Lung (tissue), 17 donors: ENCODE measurements at places on chromosomes 4 and X.

GRCh38 chrX:119686087-119686691 lies 6.8 kb downstream of the SEPTIN6 start:
- DNase-seq, result peak; percentile 81

DNA sequence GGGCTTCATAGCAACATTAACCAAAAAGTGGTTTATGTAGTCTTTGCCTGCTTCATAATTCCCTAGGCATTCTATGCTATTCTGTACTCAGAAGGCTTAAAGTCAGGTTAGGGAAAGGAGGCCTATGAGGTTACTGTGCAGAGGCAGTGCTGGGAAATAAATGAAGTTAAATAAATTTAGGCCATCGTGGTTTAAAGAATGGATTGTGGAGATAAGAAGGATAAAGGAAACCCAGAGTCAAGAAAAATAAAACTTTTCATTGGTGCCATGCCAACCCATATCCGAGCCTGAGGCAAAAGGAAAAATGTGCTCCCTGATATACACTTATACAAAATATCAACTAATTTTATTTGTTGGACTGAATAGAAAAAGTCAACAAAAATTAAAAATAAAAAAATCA lies 70.2 kb downstream of the AR start:
- no peak for DNase-seq

GRCh38 chr4:53019485-53020382 lies 157.6 kb downstream of the RASL11B start:
- no peak for DNase-seq

DNA sequence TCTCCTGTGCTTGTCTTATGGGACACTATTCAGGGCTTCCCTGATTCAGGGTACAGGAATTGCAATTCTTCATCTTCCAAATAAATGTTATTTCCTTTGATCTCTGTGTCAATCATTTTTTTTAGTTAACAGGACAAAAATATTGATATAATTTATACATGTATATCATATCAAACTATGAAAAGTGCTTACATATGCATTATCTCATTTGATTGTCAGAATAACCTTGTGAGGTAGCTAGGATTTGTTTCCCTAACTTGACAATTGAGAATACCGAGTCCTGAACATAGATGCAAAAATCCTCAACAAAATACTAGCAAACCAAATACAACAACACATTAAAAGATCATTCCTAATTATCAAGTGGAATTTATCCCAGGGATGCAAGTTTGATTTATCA lies 11.5 kb upstream of the SERPINA7 start:
- DNase-seq, result no peak

GRCh38 chrX:40154853-40155588 lies 57.3 kb upstream of the BCOR start:
- DNase-seq, result peak; percentile 87

DNA sequence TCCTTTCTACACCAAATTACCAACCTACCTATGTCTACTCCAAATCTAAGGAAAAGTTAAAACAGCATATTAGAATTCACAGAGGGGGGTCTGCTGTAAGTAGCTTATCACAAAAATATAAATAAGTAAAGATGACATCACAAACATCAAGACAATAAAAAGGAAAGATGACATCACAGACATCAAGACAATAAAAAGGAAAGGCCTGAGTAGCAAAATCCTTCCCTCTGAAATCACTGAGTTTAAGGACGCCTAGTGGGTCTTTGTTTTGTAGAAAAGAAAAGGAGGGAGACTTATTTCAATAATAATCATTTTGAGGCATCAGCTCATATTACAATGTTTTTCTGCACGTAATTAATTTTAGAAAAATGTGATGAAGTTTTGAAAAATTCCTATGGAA lies 707.0 kb upstream of the GRID2 start:
- no peak for DNase-seq

GRCh38 chrX:134813697-134814096 lies 155.4 kb upstream of the PLAC1 start:
- no peak for DNase-seq

DNA sequence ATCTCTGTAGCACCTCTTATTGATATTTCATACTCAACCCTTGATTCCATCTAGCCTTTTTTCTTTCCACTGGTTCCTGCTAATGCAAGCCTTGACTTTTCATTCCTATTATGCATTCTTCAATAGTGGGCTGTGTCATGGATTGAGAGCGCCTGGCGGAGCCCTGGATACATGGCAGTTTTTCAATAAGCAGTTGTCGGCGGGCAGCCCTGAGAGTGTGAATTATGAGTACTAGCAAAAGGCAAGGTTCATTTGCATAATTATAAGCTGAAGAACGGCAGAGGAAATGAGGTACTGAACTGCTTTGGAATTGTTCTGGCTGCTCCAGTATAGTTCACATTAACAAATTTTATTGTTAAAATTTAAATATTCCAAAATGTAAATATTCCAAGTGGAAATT lies 339.7 kb upstream of the VCX start:
- DNase-seq, result no peak

DNA sequence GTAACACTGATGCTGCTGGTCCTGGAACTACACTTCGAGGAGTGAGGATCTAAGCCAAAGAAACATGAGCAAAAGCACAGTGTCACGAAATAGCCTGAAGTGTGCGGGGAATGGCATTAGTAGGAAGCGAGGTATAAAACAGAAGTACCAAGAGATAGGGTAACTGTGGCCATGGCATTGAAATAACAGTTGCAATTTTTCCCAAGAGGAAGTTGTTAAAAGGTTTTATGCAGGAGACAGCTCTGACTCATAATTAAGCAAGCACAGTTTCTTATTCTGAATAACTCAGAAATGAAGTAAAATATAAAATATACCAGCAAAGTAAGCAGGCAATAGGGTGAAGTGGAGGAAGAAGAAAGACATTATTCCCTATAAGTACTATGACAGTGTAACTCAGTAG lies 90.3 kb upstream of the TMEM150C start:
- no peak for DNase-seq

DNA sequence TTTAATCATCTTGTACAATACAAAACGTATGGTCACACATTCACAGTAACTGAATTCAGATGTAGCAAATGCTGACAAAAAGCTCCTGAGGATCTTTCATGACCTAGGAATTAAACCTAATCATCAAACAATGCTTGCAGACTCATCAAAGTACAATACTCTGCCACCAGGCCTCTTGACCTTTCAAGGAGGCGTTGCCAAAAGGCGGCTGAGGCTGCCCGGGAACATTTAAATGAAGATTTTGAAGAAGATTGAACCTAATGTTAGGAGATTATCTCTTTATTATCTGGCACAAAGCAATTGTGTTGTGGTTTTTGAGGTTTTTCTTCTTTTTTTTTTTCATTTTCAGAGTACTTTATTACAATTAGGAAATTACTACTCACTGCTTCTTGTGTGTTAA lies 340.5 kb downstream of the GALNTL6 start:
- no peak for DNase-seq
